T-helper 17 cell (primary cell): ENCODE measurements at places on chromosomes 12 and 14.

DNA sequence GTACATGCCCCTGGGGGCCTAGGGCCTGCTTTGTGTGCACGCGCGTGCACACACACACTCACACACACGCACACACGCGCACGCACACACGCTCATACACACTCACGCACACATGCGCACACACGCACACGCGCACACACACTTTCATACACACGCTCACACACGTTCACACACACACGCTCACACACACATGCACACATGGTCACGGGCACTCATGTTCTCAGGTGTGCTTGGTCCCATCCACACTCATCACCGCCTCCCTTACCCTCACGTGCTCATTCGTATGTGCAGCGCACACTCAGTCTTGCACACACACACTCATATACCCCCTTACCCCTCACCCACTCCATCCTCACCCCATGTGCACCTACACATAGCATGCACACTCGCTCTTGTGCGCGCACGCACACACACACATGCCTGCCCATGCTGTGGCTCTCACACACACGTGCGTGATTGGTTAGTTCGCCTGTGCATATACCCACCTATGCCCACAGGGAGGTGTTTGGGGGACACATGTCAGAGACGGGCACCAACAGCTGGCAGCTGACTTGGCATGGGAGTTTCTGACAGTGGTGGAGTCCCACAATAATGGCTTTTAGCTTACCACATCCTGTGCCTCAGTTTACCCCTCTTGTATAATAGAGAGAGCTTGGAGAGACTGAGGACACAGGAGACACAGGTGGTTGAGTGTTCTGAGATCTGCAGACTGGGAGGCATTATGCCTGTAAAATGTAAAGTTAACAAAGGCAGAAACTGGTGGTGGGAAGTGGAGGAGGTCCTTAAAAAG, 28.7 kb downstream of the TSPAN9 start:
- DNase-seq, result no peak

- peak; percentile 63 for DNase-seq
Measured at GRCh38 chr14:104689109-104689880, at the start of gene INF2. TSS of gene INF2 (plus strand) at chr14:104689618. CDS start at chr14:104701366, 11,748 bp downstream.

DNA sequence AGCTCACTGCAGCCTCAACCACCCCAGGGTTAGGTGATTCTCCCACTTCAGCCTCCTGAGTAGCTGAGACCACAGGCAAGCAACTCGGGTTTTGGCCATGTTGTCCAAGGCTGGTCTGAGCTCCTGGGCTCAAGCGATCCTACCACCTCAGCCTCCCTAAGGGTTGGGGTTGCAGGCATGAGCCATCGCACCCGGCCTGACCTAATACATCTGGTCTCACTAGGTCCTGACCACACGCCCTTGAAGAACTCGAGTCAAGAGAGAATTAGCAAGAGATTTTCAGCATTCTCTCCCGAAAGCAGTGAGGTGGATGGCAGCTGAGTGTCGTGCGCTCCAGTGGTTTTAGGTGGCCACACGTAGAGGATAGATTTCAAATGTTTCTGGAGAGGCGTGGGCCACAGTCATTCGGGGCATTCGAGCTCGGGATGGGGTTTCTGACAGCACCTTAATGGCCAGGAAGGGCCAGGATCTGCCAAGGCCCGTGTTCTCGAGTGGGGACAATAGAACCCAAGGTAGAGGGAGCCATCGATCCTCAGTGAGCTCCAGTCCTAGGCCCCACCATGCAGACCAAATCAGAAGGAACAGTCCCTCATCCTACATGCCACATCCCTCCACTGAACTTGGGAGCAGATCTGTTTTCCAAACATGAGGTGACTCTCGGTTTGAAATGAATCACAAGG, 193.1 kb downstream of the ALG10 start:
- DNase-seq, result no peak

GRCh38 chr12:15787778-15788177, 1.4 kb downstream of the EPS8 start:
- no peak for DNase-seq

GRCh38 chr12:20280515-20280914, 87.8 kb upstream of the PDE3A start:
- DNase-seq, result no peak

- peak; percentile 13 for DNase-seq
Measured at GRCh38 chr12:15268927-15269552, 47.8 kb upstream of the RERG start.

DNA sequence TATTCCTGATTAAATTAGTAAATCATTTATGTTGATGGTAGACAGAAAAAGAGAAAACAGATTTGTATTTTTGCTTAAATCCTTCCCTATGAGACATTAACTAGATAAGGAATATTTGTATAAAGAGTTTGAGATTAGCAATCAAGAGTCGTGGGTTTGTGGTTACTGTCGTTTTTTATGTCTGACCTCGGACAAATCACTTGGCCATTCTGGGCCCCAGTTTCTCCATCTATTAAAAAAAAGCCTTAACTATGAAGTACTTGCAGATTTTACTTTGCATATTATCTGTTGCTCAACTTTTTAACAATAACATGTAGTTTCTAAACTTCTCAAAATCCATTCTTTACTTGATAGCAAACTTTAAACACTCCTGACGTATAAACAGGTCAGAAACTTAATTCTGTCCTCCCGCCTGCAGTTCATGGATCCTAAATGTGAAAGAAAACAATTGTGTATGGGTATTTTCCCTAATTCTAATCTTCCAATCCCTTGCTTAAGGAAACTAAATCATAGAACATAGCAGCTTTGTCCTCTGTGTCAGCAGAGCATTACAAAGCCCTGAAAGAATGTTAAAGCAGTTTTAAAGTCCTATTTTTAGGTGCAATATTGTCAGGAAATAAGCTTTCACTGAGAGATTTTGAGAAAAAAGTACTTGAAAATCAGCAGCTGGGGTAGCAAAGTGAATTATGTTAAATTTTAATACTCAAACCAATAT, 118.2 kb downstream of the GPR135 start:
- DNase-seq, result no peak

- DNase-seq, result no peak
Measured at GRCh38 chr14:68343534-68344118, 449.2 kb downstream of the ZFP36L1 start.

GRCh38 chr12:131825146-131825892, 2.9 kb upstream of the MMP17 start:
- no peak for DNase-seq

DNA sequence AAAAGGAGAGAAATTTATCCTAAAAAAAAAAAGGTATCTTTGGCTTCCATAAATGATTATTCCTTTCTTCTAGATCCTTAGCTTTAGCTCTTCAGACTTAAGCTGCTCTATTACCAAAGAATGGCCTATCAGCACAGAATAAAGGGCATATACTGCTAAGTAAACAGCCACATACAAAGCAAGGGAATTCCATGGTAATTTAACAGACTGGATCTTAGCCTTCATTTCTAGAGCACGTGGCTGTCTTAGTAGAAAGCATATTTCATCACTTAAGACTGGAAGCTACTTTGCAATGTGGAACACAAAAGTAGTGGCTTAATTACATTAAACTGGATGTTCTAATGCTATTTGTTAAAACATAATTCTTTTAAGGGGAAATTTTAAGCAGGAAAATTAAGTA, 23.1 kb downstream of the TMED10 start:
- DNase-seq, result no peak

DNA sequence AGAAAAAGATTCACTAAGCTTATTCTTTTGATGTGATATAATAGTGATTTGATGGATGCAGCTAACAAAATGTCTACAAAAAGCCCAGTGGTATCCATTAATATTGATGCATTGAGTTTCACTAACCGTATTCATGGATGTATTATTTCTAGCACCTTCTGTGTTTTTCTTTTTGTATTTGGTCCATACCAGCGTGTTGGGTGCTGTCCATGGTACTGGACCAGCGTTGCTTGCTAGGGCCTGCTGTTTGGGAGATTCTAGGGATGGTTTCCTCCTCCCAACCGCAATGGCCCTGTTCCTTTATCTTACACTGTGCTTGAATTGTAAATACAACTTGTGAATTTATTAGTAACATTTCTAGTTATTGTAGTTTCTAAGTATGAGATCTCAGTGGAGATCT, 31.7 kb downstream of the ANO4 start:
- no peak for DNase-seq

DNA sequence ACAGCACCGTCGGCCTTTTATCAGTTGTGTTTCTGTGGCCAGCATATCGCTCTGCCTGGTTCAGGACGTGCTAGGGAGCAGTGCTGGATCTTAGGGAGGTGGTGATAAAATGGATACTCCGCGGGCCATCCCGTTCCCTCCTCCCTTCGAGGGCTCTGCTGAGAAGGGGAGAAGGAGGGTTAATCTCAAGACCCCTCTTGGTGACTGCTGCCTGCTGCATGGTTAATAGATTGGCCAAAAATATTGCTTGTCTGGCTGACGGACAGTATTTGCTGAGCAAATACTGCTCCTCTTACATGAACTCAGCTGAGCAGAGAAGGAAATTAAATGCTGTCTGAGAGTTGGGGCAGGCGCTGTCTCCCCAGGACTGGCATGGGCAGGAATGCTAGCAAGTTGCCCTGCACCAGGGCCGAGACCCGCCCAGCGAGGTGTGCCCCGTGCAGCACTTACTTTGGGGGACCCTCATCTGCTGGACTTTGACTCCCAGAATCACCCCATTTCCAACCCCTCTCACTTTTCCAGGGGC, 1.2 kb downstream of the FBRSL1 start:
- no peak for DNase-seq

DNA sequence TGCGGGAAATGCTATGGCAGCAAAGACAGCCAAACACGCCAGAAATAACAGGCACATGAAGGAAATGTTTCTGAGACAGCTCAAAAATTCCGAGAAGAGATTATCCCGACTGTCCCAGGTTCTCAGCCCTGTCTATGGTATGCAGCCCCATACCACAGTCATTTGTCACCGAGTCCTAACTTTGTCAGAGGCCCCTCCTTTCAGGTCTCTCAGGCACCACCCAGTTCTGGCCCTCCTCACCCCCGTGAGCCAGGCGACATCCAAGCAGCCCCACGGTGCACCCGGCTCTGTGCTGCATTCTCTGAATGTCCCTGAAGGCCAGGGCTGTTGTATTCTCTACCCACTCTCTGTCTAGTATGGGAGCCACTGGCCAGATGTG, 24.0 kb downstream of the SSH1 start:
- no peak for DNase-seq

DNA sequence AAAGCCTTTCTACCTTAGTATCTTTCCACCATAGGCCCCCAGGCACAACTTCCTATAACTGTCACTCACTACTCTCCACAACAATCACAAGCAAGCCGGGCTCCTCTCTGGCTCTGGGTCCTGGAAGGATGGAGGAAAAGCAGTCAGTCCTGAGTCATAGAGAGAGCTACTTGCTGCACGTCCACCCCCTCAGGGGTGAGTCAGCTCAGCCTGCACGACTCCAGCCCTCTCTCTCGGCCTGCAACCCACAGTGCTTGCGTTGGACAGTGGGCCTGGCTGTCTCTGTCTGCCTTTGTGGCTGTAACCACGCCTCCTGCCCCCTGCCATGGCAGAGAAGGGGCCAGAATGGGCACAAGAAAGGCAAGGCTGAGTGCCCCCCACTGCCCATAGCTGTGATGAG, 154.1 kb upstream of the FKBP4 start:
- DNase-seq, result no peak

- no peak for DNase-seq
Measured at GRCh38 chr12:70646850-70647249, 9.6 kb upstream of the PTPRB start.

DNA sequence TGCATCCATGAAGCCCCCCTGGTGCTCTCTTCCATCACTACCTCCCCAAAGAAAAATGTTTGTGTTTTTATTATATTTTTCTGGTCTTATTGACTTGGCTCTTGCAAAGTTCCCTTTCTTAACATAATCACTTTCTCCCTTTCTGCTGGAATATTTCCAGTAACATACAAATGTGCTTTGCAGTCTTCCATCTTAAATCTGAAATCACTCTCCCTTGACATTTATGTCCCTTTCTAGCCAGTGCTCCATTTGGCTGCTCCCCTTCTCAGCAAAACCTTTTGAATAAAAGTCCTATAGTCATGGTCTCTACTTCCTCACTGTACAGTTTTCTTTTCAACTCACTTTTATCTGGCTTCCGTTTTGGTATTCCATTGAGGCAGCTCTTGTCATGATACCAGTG, 118.8 kb downstream of the SNAPC1 start:
- DNase-seq, result no peak

DNA sequence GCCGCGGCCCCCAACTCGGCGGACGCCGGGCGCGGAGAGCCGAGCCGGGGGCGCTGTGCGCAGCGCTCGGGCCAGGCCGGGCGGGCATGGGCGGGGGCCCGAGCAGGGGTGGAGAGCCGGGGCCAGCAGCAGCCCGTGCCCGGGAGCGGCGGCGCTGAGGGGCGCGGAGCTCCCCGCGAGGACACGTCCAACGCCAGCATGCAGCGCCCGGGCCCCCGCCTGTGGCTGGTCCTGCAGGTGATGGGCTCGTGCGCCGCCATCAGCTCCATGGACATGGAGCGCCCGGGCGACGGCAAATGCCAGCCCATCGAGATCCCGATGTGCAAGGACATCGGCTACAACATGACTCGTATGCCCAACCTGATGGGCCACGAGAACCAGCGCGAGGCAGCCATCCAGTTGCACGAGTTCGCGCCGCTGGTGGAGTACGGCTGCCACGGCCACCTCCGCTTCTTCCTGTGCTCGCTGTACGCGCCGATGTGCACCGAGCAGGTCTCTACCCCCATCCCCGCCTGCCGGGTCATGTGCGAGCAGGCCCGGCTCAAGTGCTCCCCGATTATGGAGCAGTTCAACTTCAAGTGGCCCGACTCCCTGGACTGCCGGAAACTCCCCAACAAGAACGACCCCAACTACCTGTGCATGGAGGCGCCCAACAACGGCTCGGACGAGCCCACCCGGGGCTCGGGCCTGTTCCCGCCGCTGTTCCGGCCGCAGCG, 639 bp downstream of the FZD10 start:
- no peak for DNase-seq

GRCh38 chr12:52826611-52827498, 7.3 kb downstream of the KRT79 start:
- no peak for DNase-seq

DNA sequence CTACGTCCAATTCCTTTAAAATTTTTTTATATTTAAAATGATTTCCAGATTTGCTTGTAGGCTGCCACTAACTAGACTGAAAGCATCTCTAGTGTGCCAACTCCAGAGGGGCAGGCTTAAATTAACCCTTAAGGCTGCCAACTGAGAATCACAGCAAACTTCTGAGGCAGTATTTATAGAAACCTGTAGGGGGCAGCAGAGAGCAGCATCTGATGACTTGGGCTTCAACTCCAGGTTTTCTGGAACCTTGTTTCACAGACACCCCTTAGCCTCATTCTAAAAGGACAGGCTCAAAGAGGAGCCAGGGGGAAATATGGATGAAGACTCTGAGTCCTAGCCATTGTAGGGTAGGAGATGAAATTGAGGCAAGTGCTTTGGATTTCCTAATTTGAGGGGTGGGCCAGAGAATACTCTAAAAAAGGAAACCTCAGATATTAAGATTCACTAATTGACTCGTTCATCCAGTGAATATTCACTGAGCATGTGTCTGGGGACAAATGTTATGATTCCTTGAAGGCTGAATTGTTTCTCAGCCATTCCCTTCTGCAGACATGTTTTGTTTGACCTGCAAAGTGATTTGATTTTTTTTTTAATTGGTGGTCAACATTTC, 63.3 kb upstream of the HSPB8 start:
- no peak for DNase-seq
